ENCODE measurements at places on chromosomes 3 and 15. TPM values are rescaled to one million over a fixed set of nuclear protein-coding genes. Genes with fewer than 3 reads are reported as not detected.

The CLDN11 gene
- total RNA-seq = 39.6 TPM

The VIPR1 gene
- total RNA-seq = 2.0 TPM

The ZKSCAN7 gene
- total RNA-seq = 27.1 TPM

The TUSC7 gene
- not detected for total RNA-seq

The IL16 gene
- 1.8 TPM for total RNA-seq

The ZPLD1 gene
- 0.54 TPM for total RNA-seq

The GPR156 gene
- total RNA-seq = 6.2 TPM

The ISLR gene
- 41.0 TPM for total RNA-seq

The SIDT1 gene
- total RNA-seq = 37.4 TPM

The ZDHHC19 gene
- total RNA-seq = not detected

The PDCD6IP gene
- total RNA-seq = 172 TPM

The CSPG4 gene
- total RNA-seq = 9.6 TPM

The MINAR1 gene
- 17.7 TPM for total RNA-seq

The RASL12 gene
- total RNA-seq = 5.5 TPM

The TMC3 gene
- 0.09 TPM for total RNA-seq

The CD200 gene
- total RNA-seq = 49.4 TPM

The MORC1 gene
- 0.36 TPM for total RNA-seq

The LIPC gene
- not detected for total RNA-seq

The CTXN2 gene
- 1.00 TPM for total RNA-seq

The SLMAP gene
- 70.3 TPM for total RNA-seq
